CD8-positive, alpha-beta T cell (primary cell): ENCODE measurements at places on chromosomes 11 and 22.

GRCh38 chr11:9626496-9627394, 37.1 kb upstream of the SWAP70 start:
- no peak for DNase-seq

- no peak for DNase-seq
These were observed 2.5 kb upstream of the SEPTIN3 start for GRCh38 chr22:41966607-41967240.

GRCh38 chr11:11072067-11072466, 214.2 kb upstream of the ZBED5 start:
- DNase-seq: no peak

GRCh38 chr11:72002841-72003775, 4.4 kb downstream of the IL18BP start:
- DNase-seq: no peak

- no peak for DNase-seq
These were observed 28.4 kb upstream of the TXNRD2 start for GRCh38 chr22:19970031-19970478.

DNA sequence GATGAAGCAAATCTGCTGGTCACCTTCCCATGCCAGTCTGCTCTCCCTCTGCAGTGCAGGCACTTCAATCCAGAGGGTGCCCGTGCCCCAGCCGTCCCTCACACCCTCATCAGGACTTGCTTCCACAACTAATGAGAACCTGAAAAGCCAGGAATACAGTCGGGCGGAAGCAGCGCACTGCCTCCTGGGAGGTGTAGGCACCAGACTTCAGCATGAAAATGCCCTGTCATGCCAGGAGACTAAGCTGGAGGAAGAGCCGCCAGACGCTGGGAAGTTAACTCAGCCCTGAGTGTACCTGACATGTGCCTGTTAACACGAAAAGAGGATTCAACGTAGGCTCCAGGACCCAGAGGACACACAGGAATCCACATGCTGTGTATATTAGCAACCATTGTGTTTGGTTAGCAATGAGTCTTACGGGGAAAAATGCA, 40.1 kb upstream of the FLI1 start:
- DNase-seq: no peak

GRCh38 chr11:1048375-1049070, 12.0 kb upstream of the MUC6 start:
- DNase-seq: no peak

DNA sequence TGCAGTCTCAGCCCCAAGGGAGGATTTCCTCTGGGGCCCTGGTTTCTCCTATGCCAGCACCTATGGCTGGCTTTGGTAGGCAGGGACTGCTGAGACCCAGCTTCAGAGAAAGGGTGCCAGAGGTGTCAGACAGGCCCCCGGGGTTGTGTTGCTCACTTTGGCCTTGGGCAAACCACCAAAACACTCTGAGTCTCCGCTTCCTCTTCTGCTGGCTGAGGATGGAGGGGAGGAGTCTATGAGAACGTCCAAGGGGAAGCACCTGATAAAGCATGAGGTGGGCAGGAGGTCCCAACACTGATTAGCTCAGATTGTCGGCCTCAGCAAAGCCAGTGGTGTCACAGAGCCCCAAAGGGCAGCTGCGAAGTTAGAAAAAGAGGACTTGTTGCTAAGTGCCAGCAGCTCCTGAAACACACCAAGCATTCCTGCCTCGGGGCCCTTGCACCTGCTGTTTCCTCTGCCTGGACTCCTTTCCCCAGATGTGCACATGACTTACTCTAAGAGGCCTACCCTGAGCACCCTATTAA, 10.5 kb downstream of the SMTNL1 start:
- no peak for DNase-seq

DNA sequence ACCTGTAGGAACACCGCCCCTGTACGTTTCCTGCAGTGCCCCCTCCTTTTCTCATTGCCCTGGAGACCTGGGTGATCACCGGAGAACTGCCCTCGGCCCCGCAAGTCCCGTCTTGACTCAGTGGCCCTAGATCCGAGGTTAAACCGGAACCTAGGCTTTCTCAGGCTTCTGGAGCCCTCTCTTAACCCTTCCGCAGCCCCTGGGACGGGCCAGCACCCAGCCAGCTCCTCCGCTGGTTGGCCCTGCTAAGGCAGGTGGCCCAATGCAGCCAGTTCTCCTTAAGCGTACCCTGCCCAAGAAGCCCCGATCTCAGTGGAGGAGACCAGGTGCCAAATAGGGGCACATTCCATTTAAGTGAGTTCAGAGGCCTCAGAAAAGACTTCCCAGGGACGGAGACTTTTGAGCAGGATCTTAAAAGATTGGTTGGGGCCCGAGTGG, 776 bp downstream of the NLRX1 start:
- DNase-seq: peak; percentile 14

- peak; percentile 41 for DNase-seq
These were observed 2.6 kb upstream of the HPX start for GRCh38 chr11:6443269-6444003.

- DNase-seq: no peak
These were observed 1351.1 kb downstream of the BRD1 start for GRCh38 chr22:48476577-48476976.

- no peak for DNase-seq
These were observed 19.3 kb upstream of the TMPRSS5 start for GRCh38 chr11:113725407-113725806.

DNA sequence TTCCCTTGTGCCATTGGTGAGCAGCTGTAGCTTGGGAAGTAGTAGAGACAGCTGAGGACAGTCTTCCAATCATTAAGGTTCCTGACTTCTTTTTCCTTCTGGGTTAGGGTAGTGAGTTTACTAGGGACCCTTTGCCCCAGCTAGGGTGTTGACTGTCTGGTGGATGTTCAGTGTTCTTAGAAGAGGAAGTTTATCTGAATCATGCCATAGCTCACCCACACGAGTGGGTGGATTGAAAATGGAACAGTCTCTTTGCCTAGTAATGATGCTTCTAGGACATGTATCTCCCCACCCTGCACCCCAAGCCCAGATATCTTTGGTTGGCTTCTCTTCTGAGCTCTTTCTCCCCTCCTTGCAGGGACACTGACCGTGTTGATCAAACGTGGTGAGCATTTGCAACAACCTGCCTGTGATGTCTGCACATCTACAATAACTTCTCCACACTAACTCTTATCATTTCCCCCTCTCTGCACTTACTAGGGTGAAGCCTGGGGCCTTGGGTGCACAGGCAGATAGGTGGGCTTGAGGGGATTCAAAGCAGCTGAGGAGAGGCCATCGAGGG, 57.1 kb upstream of the HORMAD2 start:
- no peak for DNase-seq

GRCh38 chr11:117962826-117963225, 23.4 kb upstream of the IL10RA start:
- no peak for DNase-seq

- DNase-seq: no peak
These were observed 34.9 kb upstream of the PCF11 start for GRCh38 chr11:83122050-83122449.

- no peak for DNase-seq
These were observed 29.0 kb downstream of the C22orf31 start for GRCh38 chr22:29032584-29032983.

DNA sequence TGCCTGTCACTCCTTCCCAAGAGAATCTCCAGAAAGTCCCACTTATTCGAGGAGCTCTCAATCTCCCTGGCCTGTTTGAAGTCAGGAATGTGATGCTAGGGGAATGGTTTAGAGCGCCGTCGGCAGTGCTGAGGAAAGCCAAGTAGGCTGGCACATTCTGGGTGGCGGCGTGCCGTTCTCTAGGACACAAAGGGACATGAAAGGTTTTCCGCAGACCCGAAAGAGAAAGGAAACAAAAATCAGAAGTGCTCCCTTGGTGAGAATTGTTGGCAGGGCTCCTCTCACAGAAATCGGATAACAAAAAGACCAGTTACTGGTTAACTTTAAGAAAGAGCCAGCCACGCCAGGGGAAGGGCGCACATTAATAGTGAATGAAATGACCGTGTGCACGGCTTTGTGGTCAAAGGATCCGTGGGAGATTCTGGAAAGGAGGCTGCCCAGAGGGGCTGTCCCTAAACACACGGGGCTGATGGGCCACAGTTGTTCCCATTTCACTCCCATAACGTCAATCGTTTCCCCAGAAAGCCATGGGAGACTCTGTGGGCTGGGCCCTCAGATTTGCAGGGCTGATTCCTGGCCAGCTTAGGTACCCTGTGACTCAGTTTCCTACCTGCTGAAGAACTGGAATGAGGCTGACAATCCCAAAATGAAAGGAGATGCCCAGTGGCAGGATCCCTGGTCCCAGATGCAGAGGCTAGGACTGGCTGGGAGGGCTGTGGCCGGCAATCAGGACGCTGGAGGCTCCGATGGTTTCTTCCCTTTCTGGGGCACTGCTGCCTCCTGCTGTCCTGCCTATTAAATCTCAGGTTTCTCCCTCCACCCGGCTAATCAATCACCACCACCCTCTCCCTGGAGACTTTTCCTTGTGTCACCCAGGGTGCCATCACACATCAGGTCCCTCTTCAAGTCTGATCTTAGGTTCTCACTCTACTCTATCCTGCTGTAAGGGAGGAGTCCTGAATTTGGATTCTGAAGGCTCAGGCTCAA, 82.3 kb downstream of the RCN1 start:
- DNase-seq: no peak

- DNase-seq: no peak
These were observed 106.8 kb downstream of the TRIM29 start for GRCh38 chr11:120031156-120031555.

GRCh38 chr22:28095316-28096095, 176.4 kb upstream of the PITPNB start:
- DNase-seq: no peak

DNA sequence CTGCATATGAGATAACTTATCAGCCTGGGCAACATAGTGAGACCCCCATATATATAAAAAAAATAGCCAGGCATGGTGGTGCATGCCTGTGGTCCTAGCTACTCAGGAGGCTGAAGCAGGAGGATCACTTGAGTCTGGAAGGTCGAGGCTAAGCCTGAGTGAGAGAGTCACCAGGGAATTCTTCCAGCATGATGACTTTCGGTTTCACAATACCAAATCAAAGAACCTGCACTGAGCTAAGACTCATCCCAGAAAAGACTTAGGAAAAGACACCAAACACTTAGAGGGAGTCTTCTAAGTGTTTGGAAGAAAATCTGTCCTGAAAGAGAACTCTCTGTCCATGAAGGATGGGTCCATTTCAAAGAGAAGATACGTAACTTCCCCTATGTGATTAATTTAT, 12.7 kb downstream of the STK33 start:
- DNase-seq: no peak
